ENCODE measurements at places on chromosomes 13 and 19.

DNA sequence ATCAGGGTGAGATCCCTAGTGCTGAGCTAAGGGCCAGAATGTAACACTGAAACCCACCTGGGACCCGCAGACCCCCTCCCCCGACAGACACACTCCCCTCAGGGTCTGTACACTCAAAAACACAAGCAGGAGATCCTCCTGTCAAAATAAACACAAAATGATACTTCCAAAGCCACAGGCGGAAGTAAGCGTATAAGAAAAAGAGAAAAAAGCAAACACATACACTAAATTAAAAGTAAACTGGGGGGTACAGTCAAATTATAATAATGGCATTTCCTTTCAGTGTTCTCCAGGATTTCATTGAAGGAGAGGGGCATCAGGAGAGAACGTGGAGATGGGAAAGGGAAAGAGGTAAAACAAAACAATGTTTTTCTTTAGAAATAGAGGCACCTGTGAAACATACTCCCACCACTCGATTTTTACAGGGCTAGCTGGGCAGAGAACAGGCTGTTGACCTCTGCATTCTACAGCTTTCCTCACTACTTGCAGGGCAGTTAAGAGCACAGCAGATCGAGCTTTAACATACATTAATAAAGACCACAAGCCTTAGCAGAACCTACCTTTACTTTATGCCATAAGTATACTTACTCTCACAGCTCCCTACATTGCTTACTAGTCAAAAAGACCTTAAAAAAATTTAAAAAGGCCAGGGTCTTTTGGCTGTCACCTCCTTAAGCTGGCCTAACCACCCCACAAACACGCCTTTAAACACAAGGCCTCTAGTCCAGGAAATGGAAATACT lies 5.3 kb downstream of the ZIC5 start:
- no peak for DNase-seq

- no peak for DNase-seq
Observed at GRCh38 chr13:39960191-39960590, 304.7 kb downstream of the COG6 start.

DNA sequence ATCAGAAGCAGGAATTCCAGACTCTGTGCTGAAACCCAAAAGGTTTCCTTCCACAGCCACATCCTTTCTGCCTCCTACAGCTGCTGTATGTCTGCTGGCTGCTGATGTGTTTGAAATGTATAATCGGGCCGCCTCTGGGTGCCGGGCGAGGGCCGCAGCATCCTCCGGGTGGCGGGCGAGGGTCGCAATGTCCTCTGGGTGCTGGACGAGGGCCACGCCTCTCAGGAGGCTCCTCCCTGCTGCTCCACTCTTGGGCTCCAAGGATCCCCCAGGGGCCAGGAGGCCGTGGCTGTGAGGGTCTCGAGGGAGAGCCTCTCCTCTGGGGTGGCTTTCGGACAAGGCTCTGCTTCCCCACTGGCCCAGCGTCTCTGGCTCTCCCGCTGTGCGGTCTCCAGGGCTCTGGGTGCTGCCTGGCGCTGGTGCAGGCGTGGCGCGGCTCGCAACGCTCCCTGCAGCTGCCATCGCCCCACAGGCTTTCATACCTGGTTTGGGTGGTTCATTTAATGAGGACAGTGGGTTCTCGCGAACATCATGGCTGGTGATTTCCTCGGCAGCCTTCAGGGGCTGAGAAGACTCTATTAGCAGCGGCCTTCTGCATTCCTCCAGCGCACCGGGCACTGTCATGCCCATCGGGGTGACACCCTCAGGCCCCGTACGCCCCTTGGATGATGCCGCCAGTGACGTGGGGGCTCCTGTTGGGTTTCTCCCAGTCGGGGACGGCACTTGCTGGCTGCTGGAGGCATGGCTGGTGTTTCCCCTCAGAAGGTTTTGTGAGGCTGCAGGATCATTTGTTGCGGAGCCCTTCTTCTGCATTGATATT lies 41.8 kb upstream of the GRTP1 start:
- no peak for DNase-seq

- no peak for DNase-seq
Observed at GRCh38 chr19:48424694-48425219, 21.0 kb upstream of the GRWD1 start.

DNA sequence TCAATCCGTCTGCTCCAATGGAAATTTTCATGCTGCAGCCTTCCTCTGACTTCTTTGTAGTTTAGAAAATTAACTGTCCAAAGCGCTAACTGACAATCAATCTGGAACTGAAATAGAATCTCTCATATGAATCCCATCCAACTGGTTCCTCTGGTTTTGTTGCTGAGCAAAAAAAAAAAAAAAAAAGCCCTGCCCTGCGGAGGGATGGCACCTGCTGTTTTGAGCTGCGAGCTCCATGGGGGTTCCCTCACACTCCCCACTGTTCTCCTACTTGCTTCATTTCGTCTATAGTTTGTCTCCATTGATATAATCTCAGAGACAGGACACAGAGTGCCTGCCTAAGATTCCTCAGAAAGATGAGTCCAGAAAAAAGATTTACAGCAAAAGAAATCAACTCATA lies 33.4 kb downstream of the FAAP24 start:
- DNase-seq, result no peak

- DNase-seq, result peak; percentile 3
Observed at GRCh38 chr19:58033741-58034476, at the start of gene ZSCAN1. TSS of gene ZSCAN1 (plus strand) at chr19:58034025. CDS start at chr19:58037837, 3,812 bp downstream.

DNA sequence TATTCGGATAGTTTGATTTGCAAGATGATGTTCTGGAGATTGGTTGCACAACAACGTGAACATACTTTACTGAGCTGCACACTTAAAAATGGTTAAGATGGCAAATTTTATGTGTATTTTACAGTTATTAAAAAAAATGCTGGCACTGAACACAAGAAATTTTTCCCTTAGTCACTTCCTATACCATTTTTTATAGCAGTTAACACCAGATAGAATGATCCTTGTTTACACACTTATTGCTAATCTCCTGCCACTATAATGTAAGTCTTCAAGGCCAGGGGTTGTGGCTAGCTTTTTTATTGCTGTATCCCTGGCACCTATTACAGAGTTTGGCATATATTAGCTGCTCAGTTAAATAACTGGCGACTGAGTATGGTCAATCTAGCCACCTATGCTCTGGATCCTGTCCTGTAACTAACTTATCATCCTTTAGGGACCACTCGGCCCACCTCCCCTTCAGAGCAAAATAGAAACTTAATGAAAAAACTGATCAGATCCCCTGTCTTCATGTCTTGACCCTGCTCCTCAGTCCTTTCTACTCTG lies 2.0 kb upstream of the EBPL start:
- DNase-seq, result no peak

- no peak for DNase-seq
Observed at GRCh38 chr13:79128158-79128557, 277.9 kb downstream of the RBM26 start.

DNA sequence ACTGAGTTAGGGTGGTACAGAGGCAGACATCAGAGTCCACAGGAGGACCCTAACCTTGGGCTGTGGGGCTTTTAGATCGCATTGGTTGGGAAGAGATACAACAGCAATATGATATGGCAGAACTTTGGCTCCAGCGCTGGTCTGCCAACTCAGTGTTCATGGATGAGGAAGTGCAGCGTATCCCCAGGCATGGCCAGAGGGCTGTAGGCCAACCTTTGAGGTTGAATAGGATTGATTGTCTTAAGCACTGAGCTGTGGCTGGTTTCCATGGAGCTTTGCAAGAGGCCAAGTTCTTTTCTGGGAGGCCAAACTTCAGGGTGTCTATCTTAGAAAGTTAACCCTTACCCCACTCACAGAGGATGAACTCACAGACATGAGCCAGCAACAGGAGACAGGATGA lies 144.1 kb upstream of the TMTC4 start:
- no peak for DNase-seq

DNA sequence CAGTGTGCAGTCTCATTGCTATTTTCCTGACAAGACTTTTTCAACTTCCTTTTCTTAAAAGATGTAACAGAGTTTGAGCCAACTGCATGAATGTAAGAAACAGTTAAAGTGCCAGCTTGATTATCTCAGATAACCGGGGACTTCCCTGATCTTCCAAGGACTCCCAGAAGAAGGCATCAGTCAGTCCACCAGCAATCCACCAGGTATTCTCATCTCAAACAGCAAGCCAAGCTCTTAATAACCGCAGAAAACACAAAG lies 350.1 kb downstream of the LIG4 start:
- DNase-seq, result no peak

GRCh38 chr13:90717451-90717936 lies 630.0 kb upstream of the MIR17HG start:
- no peak for DNase-seq

GRCh38 chr19:54612428-54612827 lies 17.9 kb upstream of the LILRB1 start:
- no peak for DNase-seq

DNA sequence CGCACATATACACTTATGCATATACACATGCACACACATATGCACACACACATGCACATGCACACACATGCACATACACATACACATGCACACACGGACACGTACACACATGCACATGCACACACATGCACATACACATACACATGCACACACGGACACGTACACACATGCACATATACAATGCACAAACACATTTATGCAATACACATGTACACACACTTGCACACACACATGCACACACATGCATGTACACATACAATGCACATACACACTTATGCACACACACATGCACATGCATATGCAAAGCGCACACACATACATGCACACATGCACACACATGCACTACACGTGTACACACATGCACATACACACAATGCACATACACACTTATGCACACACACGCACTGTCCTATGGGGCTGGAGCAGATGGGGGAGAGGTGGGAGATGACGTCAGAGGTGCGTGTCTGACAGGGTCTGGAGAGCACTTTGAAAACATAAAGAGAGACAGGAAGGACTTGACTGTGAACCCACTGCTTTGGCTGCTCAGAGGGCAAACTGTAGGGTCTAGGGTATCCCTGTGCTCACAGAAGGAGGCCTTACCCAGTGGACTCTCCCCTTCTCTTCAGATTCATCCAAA lies 108.2 kb downstream of the UQCRFS1 start:
- DNase-seq, result no peak

DNA sequence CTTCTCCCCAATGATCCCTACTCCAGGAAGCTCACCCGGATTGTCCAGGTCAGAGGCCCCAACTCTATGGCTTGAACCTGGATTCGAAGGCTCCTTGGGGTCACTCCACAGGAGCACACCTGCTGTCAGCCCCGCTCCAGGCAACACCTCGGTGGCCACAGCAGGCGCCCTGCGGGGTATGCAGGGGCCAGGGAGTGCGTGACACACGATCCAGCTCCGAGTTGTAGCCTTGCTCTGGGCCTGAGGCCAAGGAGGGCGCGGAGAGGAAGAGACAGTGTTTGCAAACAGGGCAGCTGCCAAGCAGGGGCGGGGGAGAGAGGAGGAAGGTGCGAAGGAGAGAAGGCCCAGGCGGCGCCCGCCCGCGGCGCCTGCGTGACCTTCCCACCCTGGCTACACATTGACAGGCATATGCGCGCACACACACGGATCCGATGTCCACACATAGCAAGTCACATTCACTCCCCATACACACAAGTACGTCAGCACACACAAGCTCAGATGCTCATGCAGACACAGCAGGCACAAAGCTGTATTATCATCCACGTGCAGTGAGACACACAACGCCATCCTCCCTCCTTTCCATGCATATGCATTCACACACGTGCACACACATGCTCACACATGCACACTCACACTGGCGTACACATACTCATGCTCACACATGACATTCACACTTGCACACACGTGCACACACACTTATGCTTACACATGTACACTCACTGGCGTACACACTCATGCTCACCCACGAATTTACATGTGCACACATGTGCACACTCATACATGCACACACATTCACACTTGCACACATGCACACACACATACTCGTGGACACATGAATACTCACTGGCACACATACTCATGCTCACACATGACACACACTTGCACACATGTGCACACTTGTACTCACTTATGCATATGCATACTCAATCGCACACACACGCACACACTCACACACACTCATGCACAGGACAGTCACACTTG lies 10.4 kb downstream of the SBK2 start:
- DNase-seq, result no peak

DNA sequence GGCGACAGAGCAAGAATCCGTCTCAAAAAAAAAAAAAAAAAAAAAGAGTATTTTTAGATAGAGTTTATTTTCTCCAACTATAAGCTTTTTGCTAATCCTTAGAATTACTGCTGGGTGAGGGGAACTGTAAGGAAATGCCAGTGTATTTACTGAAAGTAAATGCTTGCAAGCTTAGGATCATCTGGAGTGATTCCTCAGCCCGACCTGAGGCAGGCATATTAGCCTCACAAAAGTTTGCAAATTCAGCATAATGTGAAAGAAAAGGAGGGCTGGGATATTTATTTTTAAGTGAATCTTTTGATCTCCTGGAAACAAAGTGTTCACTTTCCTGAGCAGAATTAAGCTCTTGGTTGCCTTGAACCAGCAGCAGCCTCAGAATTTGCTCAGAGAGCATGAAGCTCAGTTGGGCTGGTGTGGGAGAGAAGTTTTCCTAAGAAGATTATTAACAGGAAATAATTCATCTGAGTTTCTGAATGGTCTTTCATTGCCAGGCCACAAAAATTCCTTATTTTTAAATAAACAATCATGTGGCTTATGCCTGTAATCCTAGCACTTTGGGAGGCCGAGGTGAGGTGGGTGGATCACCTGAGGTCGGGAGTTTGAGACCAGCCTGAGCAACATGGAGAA lies 24.7 kb upstream of the SPATA13 start:
- no peak for DNase-seq

DNA sequence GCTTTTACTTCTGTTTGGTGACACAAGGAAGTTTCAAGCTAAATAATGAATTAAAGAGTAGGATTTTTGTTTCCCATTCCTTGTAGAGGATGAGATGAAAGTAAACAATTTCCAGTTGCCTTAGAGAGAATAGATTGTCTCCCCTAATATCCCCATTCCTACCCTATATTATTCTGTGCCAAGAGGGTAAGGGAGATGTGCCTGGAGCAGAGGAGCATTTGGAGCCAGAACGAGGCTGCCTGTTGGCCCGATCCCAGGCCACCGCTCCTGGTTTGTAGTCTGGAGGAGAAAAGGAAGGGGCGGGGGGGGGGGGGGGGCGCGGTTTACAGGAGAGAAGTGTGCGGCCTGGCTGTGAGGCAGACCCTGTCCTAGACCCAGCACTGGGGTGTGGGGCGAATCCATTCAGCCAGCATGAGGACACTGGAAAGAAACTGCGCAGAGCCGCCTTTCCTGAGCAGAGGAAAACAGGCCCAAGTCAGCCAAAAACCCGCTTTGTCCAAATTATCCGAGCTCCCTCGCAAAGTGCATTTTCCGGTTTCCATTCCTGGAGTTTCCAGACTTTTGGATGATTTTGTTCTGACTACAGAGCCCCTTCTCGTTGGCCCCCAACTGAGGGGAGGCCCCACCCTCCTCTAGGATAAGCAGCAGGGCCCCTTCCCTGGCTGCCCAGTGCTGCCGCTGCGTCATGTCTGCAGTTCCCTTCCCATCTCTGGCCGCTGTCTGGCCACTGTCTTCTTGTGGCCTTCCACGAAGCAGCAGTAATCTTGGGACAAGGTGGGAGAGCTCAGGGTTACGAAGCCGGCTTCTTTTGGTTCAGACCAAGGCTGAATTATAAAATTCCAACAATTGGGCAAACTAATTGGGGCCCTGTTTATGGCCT lies 23.0 kb downstream of the NFIX start:
- no peak for DNase-seq

GRCh38 chr13:101150998-101151397 lies 265.3 kb downstream of the NALCN start:
- no peak for DNase-seq

GRCh38 chr19:49017666-49018351 lies 918 bp upstream of the LHB start:
- no peak for DNase-seq

- no peak for DNase-seq
Observed at GRCh38 chr13:112685896-112686295, 3.9 kb upstream of the ATP11A start.

- no peak for DNase-seq
Observed at GRCh38 chr13:84417416-84417815, 535.1 kb upstream of the SLITRK1 start.
